Anterior cingulate cortex (tissue), 58 donors: ENCODE measurements at places on chromosomes 16 and 17.
A peak's percentile ranks its signal among the peaks of the same experiment; 100 is the strongest.

DNA sequence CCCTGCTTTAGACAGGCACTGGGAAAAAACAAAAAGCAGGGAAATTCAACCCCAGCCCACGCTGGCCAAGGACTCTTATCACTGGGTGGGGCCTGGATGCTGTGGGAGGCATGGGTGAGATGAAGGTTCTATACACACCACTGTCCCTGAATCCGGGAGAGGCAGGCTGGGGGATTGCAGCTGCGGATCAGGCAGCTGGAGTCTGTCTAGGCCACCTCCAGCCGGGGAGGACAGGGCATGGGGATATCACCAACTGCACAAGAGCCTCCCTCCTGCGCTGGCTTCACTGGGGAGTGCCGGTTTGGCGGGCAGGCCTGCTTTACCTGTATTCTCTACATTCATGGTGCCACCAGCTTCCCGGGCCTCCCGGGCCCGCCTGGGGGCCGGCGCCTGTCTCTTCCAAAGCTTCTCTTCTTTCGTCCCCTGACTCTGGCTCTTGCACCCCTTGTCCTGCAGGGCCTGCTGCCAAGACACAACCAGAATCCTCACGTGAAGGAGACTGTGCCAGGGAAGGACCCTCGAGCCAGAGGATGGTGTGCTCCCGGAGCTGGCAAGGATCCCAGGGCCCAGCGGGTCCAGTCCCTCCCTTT is 13.9 kb downstream of the KIFC3 start:
- DNase-seq = no peak

GRCh38 chr17:45338996-45339535 is 22.2 kb upstream of the MAP3K14 start:
- no peak for DNase-seq

- DNase-seq = no peak
Measured at GRCh38 chr16:71472931-71473330, 10.9 kb upstream of the ZNF23 start.

DNA sequence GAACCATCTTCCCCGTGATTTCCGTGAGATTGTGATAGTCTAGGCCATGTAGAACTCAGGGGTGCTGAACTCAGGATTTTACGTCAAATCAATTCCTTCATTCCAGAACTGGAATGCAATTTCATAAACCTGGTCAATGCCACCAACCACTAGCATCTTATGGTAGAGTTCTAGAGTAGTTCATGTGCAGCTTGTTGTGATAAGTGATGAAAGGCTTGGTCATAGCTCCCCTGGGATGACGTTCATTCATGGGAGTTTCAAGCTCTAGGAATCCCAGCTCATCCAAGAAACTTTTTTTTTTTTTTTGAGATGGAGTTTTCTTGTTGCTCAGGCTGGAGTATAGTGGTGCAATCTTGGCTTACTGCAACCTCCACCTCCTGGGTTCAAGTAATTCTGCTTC is 3.7 kb upstream of the DPEP2 start:
- DNase-seq = no peak

DNA sequence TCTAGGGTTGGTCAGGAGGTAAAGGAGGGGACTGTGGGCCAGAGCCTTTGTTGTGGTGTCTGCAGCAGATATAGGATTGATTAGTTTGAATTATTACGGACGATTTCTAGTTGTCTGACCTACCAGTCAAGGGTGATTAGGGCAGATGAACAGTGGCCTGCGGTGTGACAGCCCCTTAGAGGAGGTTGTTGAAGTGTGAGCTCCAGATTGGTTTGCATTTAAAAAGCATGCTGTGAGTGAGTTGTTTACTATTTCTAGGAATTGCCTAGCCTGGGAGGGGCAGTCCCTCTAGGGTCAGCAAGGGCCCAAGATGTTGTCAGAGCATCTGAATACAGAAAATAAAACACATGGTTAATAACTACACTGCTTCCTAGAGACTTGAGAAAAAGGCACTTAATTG is 108.8 kb downstream of the ARHGAP44 start:
- no peak for DNase-seq

- DNase-seq = no peak
Measured at GRCh38 chr17:49610883-49611584, 35.4 kb downstream of the NXPH3 start.

GRCh38 chr17:74199306-74200092 is 4.0 kb upstream of the RPL38 start:
- peak; percentile 50 for DNase-seq

- no peak for DNase-seq
Measured at GRCh38 chr16:67053767-67054334, 24.9 kb downstream of the CBFB start.
